ENCODE measurements at places on chromosomes 2 and 18.

- no peak for DNase-seq
These were observed 212.3 kb downstream of the HDAC4 start for GRCh38 chr2:239188536-239188935.

- DNase-seq = no peak
These were observed 59.0 kb downstream of the HNMT start for GRCh38 chr2:138023298-138023697.

- DNase-seq = no peak
These were observed 57.9 kb downstream of the INO80D start for GRCh38 chr2:206028101-206028500.

DNA sequence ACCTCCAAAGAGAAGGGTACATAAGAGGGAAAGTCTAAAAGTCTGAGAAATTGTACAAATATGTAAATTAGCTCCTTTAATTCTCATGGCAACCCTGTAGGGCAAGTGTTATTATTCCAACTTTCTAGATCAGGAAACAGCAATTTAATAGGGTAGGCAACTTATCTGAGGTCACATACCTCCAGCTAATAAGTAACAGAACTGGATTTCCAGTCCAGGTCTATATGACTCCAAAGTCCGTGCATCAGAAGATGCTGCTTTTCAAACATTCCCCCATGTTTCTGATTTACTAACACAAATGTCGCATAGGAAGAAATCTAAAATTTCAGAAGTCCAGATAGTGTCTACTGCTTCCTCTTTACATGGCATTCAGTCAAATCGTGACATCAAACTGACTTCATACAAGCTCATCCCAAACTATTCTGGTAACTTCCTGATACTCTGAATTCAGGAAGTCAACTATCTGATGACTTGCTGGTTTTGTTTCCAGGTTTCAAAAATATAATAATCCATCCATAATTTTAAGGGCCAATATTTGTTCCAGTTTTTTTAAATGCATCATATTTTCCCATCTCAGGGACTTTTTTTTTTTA is 419.3 kb upstream of the ACVR2A start:
- DNase-seq = no peak

GRCh38 chr2:177165721-177166711 is 46.6 kb upstream of the HNRNPA3 start:
- DNase-seq = peak; percentile 48

DNA sequence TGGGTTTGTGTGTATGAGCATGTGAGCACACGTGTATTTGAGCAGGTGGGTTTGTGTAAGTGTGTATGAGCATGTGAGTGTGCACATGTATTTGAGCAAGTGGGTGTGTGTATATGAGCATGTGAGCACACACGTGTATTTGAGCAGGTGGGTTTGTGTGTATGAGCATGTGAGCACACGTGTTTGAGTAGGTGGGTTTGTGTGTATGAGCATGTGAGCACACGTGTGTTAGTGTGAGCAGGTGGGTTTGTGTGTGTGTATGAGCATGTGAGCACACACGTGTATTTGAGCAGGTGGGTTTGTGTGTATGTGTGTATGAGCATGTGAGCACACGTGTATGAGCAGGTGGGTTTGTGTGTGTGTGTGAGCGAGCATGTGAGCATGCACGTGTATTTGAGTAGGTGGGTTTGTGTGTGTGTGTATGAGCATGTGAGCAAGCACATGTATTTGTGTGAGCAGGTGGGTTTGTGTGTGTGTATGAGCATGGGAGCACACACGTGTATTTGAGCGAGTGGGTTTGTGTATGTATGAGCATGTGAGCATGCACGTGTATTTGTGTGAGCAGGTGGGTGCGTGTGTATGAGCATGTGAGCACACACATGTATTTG is 169.7 kb downstream of the TWIST2 start:
- DNase-seq = no peak

DNA sequence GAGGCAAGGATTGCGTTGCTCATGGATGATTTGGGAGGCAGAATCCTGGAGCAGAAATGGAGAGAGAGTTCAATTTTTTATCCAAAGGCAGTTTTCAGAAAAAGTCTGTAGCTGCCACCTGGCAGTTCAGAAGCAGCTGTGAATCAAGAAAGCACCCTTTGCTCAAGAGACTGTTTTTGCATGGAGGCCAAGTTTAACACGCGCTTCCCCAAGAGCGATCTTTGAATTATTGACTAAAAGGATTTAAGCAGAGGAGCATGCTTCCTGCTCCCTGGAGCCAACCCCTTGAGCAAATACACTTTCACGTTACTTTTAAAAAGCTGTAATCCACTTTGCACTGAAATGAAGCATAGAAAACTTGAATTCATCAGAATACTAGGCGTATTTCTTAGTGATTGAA is 252.4 kb downstream of the RNF144A start:
- DNase-seq = no peak

DNA sequence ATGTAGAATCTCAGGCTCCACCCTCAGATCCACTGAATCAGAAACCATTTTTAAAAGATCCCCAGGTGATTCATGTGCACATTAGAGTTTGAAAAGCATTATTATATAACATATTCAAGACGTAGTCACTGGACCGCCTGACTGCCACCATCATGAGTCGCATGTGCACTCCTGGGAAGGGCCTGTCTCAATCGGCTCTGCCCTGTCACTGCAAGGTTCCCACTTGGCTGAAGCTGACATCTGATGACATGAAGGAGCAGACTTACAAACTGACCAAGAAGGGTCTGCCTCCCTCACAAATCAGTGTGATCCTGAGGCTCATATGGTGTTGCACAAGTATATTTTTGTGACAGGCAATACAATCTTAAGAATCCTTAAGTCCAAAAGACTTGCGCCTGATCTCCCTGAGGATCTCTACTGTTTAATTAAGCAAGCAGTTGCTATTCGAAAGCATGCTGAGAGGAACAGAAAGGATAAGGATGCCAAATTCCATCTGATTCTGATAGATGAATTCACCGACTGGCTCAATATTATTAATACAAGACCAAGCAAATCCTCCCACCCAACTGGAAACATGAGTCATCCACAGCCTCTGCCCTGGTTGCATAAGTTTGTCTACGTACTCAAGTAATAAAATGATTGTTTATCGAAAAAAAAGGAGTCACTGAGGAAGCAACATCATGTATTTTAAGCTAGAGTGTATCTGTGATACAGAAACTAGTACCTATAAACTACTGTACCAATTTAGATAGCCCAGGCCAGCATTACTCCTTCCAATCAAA is 26.2 kb downstream of the ATAD2B start:
- no peak for DNase-seq

DNA sequence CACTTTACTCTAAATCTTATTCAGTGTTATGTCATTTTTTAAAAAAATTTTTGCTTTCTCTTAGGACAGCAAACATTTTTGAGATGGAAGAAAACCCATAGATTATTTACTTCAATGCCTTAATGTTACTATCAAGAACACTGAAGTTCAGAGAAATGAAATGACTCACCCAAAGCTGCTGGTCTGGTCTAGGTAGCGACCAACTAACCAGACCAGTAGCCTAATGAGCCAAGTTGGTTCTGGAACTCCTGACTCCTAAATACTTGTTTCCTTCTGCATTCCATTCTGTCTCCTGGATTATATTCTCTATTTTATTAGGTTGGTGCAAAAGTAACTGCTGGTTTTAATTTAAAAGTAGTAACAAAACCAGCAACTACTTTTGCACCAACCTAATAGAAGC is 35.4 kb downstream of the SLC8A1 start:
- DNase-seq = no peak

- peak; percentile 54 for DNase-seq
These were observed 26.6 kb upstream of the SEH1L start for GRCh38 chr18:12921178-12921577.

DNA sequence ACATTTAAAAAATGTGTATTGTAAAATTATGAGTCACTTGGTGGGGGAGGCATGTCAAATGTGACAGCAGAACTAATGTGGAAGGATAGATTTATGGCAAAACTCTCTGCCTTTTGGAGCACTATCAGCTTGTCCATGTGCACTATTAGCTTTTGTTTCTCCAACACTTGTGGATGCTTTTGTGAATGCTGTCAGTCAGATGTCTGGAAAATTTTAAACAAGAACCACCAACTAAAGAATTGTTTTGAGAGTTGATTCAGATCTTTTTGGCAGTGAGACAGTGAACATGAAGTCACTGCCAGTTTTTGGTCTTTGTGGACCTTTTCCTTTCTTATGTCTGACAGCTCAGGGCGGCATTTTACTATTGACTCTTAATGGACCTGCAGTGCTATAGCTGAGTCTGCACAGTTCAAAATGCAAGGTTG is 72.4 kb downstream of the KIAA1328 start:
- no peak for DNase-seq

GRCh38 chr2:232038251-232038880 is 76.9 kb downstream of the DIS3L2 start:
- DNase-seq = no peak

- DNase-seq = no peak
These were observed 25.7 kb downstream of the MTHFD2 start for GRCh38 chr2:74223941-74224770.

GRCh38 chr2:86045541-86045940 is 60.1 kb downstream of the POLR1A start:
- no peak for DNase-seq

- DNase-seq = peak; percentile 81
These were observed 12.0 kb upstream of the NTSR2 start for GRCh38 chr2:11681722-11682589.

- DNase-seq = no peak
These were observed 23.3 kb downstream of the KLF7 start for GRCh38 chr2:207142461-207142860.

DNA sequence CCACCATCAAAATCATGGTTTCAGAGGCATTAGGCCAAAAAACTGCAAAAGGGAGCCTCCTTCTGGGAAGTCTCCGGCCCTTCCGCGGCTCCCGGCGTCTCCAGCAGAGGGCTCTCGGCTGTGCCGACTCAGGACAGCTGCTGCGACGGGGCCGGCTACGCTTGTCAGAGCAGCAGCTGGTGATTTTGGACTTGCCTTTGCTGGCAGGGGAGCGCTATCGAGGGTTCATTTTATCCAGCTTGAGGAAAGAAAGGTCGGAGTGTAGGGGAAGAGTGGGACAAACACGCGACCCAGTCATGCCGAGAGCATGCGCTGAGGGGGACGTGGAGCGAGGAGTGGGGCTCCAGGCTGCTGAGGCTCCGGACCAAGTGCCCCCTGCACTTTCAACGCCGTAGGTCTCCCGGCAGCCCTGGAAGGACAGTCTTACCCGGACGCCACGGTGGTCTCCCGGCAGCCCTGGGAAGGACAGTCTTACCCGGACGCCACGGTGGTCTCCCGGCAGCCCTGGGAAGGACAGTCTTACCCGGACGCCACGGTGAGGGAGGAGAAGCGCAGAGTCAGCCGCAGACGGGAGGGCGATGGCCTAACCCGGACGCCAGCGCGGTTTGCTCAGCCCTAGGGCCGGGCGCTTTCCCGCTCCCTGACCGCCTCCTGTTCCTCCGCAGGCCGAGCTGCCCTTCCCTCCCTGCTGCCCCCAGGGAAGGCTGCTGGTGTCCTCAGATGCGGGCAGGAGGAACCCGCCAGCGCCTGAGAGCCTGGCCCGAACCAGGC is 21.7 kb downstream of the DDX18 start:
- DNase-seq = peak; percentile 78

- DNase-seq = no peak
These were observed 119.6 kb upstream of the PTPRM start for GRCh38 chr18:7447318-7448028.

- DNase-seq = no peak
These were observed 125.9 kb downstream of the PLA2R1 start for GRCh38 chr2:159936471-159936870.

- no peak for DNase-seq
These were observed 675 bp upstream of the MLPH start for GRCh38 chr2:237486334-237486818.

GRCh38 chr2:108171657-108172056 is 68.1 kb upstream of the SULT1C3 start:
- DNase-seq = no peak

DNA sequence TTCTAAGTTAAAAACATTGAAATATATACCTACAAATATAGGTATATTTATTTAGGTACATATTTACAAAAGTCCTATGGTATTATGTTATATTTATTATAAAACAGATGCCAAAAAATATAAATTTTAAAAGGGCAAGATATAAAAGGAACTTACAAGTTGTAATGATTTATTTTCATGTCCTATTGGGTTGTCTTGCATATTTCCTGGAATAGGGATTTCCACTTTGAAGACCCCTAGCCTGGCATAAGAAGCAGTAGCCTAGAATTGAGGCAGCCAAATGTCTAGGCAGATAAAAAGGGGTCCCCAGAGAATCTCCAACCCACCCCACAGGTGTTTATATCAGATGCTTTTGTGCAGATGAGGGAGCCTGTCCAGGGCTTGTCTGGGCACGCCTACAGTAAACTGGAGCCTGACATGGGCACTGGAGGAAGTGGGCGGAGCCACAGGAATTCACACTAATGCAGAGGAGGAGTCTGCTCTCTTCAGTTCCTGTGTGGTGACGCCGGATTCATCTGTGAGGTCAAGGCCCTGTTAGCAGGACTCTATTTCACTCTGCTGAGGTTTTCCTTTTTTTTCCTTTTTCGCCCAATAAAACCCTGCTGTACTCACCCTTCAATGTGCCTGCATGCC is 1088.9 kb upstream of the PIK3C3 start:
- no peak for DNase-seq

DNA sequence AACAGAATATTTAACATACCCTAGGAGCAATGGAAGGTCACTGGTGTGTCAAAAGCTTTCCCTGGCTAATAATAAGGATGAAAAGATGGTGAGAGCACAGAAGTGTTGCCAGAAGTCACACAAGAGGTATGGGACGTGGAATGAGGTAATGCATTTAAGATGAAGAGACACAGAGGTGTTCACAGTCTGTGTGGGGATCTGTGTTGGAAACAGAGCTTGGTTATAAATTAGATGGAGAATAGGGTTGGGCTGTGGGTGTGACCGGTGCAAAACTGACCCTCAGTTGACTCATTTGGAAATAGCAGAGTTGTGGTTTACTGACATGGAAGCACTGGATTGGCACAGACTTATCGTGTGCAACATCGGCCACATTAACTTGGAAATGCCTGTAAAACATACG is 372.5 kb downstream of the SATB2 start:
- DNase-seq = no peak

DNA sequence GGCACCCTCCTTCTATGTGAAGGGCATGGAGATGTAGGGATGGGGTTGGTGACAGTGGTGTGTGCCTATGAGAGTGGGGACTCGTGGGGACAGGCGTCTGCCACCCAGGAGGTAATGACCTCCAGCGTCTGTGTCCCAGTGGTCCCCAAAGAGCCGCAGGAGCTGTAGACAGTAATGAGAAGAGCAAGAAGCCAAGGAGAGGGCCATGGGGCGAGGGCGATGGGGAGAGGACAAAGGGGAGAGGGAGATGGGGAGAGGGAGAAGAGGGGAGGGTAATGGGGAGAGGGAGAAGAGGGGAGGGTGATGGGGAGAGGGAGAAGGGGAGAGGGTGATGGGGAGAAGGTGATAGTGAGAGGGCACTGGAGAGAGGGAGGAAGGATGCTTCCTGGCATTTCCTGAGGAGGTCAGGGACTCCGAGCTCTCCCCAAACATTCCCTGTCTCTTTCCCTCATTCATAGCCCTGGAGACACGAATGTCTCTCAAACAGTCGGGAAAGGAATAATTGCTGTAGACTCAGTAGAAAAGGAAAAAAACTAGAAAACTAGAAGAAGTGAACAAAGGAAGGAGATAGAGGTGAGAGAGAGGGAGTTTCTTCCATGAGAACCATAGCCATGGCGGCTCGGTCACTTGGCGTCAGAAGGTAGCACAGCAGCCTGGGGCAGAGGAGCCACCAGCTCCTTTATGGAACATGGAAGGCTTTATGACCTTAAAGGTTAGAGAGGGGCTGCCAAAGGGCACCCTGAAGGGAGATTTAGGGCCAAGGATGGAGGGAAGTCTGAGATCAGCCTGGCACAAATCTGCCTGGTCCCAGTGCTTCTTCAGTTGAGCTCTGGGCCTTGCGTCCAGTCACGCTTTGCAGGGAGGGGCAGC is 39.5 kb downstream of the PSD4 start:
- DNase-seq = no peak

GRCh38 chr2:84838434-84839145 is 42.3 kb downstream of the TRABD2A start:
- DNase-seq = no peak

Data from GM10248 (cell line).